NCI-H1092 (cell line): ENCODE measurements at places on chromosomes 5 and 9.

DNA sequence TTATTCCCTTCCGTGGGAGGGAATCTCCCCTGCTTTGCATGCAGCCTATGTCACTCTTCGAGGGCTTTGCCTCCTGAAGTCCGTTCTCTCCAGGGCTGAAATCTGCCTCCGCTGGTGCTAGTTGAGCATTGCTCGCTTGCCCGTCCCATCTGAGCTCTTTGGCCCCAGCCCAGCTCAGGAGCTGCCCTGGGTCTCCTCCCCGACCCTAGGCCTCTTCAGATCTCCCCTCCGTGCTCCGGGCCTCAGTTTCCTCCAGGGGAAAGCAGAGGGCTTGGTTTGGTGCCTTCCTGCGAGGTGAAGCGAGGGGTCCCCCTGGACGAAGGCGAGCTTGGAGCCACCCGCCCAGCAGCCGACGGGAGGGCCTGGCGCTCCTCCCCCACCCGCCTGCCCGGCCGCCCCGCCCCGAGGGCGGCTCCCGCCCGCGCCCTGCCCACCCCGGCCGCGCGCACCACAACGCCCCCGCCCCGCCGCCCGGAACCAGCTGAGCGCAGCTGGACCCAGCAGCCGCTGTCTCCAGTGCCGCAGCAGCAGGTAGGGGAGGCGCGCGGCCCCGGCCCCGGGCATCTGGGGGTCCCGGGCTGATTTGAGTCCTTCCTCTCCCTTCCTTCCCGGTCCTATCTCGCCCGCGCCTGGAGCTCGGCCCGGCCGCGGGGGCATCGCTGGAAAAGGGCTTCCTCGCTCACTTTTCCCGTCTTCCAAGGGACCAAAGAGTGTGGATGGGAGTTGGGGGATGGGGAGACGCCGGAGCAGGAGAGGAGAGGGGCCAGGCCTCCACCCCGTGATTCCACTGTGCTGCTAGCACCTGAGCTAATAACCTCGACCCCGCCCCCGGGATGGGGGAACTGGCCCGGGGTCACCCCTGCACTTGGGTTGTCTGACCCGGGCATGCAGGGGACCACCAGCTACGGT is at the start of gene GSN:
Gene GSN, plus strand, starts transcription at position 474 of the 909 bp plus-strand sequence. CDS start 33,810 bp downstream, outside the sequence.
- peak; percentile 21 for DNase-seq

- DNase-seq, result no peak
These were observed 348.3 kb downstream of the ISL1 start for GRCh38 chr5:51731421-51732029.

GRCh38 chr9:18154661-18155060 is 319.3 kb upstream of the ADAMTSL1 start:
- DNase-seq, result no peak

- DNase-seq, result no peak
These were observed 287.6 kb upstream of the ADRA1B start for GRCh38 chr5:159628703-159629102.

DNA sequence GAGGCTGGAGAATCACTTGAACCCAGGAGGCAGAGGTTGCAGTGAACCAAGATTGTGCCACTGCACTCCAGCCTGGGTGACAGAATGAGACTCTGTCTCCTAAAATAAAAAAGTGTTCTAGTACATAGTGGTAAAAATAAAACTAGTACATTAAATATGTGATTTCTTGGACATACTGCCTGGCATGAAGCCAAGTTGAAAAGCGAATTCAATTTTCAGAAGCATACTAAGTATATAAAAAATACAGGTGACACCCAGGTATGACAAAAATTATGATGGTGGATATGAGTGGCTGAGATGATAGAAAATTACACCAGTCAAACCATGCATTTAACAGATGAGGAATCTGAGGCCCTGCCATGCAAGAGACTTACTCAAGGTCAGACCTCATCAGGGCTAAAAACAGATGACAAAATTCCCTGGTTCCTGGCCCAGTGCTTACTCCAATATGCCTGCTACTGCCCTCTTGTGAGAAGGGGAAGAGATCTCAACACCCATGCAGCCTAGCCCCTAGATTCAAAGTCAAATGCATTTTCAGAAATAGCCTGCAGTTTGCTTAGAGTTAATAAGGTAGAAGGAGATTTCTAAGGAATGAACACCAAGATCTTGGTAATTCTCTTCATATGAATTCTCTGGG is 46.6 kb upstream of the GNPDA1 start:
- DNase-seq, result no peak
